Spinal cord (tissue), 10 donors: ENCODE measurements at places on chromosomes 5 and 9.

DNA sequence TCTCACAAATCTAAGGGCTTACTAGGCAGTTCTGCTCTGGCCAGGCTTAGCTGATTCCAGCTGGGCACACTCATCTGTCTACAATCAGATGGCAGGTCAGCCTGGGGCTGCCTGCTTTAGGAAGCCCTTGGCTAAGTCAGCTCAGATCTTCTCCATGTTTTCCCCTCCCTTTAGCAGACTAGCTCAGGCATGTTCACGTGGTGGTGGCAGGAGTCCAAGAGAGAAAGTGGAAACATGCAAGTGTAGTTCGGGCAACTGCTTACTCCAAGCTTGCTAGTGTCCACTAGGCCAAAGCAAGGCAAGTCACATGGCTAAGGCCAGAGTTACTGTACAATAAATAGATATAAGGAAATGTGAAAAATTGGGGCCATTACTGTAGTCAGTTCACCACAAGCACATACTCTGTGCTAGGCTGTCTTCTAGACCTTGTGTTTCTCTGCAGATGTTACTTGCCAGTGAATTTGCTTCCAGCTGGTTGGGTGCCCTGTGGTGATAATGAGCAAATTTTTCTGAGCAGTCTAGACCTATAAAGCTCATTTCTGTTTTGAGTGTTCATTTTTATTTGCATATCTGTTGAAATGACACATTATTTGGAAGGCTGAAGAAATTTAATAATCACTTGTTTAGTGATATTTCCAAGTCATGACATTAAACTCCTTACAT, 38.3 kb downstream of the RECK start:
- no peak for DNase-seq

GRCh38 chr5:168987543-168988300, 313.2 kb downstream of the SLIT3 start:
- peak; percentile 88 for DNase-seq

GRCh38 chr9:27385606-27386322, 88.8 kb upstream of the EQTN start:
- DNase-seq, result no peak

- no peak for DNase-seq
Measured at GRCh38 chr9:8718121-8718725, 918.6 kb upstream of the DMAC1 start.

GRCh38 chr5:172959824-172960799, 888 bp downstream of the RPL26L1 start:
- no peak for DNase-seq

DNA sequence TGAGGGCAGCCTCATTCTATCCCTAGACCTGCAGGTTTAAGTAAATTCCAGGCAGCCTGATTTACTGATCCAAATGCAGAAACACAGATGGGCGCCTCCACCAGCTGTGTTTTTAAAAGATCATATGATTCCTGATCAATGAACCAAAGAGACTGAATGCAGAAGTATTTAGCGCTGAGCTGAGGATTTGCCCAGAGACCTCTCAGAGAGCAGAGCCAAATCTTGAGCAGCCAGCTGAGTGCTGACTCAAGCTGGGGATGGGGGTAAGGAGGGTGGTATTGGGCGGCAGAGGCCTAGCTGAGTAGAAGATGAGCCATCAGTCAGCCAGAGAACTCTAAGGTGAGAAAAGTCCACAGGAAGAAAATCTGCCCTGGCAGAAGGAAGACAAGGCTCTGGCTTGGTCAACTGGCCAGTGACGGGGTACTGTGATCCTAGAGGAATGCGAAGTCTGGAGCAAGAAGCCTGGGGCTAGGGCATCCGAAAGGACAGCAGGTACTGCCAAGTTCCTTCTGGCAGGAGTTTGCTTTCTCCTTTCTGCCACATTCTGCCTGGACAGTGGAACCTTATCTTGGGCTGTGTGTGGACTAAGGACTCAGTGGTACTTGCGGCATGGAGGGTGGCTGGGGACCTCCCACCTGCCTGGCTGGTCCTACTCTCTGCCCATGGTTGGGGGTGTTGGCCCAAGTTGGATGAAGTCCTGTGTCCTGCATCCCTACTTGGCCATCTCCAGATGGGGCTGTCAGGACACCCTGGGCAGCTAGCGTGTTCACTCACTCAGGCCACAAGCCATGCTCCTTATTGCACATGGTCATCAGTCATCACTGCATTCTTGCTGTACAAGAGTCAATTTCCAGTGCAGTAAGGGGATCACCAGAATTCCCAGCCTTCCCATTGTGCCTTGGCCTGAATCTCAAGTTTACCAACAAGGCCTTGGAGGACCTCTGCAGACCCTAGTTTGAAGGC, 34.5 kb upstream of the CDKN2AIPNL start:
- DNase-seq, result no peak

- no peak for DNase-seq
Measured at GRCh38 chr9:33227741-33228140, 12.2 kb upstream of the SPINK4 start.

GRCh38 chr5:140112685-140113179, 1.2 kb upstream of the PURA start:
- DNase-seq, result no peak

- DNase-seq, result no peak
Measured at GRCh38 chr9:121050128-121050988, at the start of gene C5. Gene C5 (minus strand): TSS chr9:121050275. CDS start chr9:121050246, 29 bp downstream.
